SK-MEL-5 (cell line): ENCODE measurements at places on chromosomes 3 and 15. TPM values are rescaled to one million over a fixed set of nuclear protein-coding genes. Genes with fewer than 3 reads are reported as not detected.

The SAXO2 gene
- total RNA-seq = 0.43 TPM in 1 of 2 replicates, not detected in the other

- no peak for DNase-seq
Measured at GRCh38 chr15:76905855-76906254, 715 bp upstream of the SCAPER start.

DNA sequence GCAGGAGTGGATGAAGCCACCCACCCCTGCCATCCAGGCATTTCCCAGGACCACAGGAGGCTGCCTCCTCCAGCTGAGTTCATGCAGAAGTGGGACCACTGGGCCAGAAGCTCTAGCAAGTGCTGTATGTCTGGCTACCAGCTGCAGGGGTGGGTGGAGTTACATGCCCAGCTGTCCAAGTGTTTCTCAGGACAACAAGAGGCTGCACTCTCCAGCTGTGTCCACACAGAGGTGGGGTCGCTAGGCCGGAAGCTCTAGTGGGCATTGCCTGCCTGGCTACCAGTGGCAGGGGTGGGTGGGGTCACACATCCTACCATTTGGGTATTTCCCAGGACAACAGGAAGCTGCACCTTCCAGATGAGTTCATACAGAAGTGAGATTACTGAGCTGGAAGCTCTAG lies 234.0 kb upstream of the PPP2R3A start:
- no peak for DNase-seq

DNA sequence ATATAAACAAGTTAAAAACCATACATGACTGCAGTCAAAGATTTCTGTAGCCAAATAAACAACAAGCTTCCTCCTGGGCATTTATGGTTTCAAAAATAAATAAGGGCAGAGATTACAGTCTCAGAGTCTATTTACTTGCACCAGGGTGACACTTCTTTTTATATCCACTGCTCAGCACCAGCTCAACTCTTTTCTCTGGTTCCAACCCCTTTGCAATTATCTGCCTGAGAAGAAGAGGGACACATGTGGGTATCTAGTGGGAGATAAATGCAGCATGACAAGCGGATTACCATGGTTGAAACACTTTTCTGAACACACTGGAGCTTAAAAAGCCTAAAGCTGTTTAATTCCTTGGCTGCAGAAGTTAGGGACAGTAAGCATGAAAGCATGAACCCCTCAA lies 311.5 kb downstream of the CNTN3 start:
- no peak for DNase-seq

- DNase-seq = no peak
Measured at GRCh38 chr3:10546820-10547263, 41.5 kb upstream of the ATP2B2 start.

The CACNA2D2 gene
- 0.21 and 0.80 TPM in 2 replicates for total RNA-seq

DNA sequence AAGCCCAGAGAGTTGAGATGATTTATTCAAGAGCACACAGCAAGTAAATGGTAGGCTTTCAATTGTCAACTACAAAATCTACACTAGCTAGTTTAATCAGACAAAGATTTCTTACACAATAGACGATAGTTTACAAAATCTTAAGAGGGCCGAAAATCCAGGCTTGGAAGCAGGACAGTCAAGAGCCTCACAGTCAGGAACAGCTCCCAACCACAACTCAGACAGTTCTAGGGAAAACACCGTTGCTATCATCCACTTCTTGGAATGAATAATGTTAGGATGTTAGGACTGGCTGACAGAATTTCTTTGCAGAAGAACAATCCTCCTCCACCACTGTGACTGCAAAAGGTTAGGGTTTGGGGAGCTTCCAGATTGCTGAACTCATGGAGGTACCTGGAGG lies 290.8 kb upstream of the ZPLD1 start:
- no peak for DNase-seq
